Frontal cortex (tissue), 4 donors: ENCODE measurements at places on chromosomes 2 and 18.

DNA sequence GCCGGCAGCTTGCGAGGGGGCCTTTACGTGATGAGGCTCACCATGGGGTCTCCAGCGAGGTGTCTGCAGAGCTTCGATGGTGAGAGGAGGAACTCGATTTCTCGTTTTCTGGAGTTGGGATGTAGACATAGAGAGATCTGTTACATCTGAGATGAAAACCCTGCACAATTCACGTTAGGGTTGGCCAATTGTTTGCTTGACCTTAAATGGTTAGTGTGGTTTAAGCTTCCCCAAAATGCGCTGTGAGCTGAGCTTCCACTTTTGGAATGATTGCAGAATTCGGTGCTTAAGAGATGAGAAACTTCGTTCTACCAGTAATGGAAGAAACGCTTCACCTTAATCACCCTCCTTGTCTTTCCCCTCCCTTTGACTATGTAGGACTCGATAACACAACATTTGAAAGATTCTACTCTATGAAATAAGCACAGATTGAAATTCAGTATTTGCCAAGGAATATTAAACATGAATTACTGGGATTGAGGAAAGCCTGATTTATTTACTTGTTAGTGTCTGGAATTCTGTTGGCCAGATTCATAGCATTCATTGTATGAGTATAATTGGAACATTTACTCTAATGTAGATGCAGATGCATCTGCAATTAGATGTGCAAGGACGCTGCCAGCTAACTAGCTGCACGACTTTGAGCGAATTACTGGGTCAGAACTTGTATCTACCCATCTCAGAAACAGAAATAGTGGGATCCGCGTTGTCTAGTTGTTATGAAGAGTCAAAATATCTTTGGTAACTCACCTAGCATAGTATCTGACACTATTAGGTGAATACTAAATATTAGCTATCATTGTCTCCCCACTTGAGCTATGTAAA lies 1.6 kb upstream of the KLF7 start:
- peak; percentile 16 for DNase-seq

DNA sequence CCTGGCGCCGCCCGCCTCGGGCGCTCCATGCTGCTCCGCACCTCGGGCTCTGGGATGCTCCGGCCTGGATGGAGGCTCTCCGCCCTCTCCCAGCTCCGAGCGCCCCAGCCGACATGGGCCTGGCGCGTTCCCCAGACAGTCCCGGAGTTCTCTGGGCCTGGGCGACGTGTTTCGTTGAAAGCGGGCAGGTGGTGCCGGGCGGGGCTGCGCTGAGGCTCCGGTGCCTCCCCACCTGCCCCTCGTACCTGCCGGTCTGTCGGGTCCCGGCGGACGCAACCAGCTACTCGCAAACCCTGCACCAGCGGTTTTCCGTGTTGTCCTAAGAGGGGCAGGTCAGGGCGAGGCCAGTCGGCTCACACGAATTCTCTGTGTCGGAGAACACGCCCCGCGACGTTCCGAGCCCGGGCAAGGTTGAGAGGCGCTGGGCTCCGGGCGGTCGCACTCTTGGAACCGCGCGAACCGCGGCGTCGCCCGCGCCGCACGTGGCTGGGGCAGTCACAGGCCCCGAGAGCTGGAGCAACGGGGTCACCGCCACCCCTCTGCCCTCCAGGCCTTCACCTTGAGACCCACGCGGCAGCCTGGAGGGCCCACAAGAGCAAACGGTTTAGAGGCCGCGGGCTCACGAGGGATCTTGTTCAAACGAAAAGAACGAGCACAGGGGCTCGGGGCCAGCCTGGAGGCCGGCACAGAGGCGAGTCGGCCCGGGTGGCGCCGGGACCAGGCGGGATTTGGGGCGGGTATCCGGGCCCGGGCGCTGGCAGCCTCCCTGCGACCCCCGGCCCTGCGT lies 4.2 kb upstream of the SIX2 start:
- DNase-seq, result peak; percentile 28

GRCh38 chr2:172311921-172312345 lies 115.5 kb upstream of the ITGA6 start:
- DNase-seq, result no peak

- no peak for DNase-seq
Observed at GRCh38 chr2:133163111-133163510, 405.2 kb downstream of the NCKAP5 start.

DNA sequence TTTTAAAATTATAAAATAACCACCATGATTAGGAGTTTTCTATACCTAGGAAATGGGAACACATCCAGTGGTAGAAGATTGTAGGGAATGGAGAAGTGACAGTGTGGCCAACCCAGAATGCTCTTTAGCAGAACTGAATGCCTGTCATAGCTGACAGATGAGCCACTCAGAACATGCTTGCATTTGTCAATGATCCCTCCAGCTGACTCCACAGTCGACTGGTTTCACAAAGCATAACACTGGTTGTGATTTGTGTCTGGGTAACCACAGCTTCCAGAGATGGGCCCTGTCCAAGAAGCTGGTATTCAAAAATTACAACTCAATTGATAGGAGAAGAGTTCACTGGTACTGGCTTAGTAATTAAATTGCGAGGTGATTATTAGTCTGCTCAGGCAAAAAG lies 9.0 kb upstream of the CTIF start:
- DNase-seq, result no peak

DNA sequence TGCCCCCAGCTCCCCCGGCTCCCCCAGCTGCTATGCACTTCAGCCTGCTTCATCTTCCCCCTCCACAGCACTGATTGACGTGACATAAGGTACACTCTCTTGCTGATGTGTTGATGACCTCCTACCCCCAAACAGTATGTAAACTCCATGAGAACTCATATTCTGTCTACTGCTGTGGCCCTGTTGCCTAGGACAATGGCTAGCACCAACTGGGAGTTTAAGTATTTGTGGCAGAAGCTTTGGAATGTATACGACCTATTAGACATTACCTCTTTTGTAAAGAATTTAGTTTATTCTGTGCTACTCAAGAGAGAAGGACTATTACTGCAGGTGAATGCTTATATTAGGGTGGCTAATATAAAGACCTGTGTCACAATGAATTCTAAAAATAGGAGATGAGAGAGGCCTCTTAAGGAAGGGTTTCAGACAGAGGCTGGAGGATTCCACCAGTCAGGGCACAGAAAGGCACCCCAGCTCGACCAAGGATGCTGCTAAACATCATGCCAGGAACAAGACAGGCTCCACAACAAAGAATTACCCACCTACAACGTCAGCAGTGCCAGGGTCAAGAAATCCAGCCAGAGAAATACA lies 60.6 kb downstream of the CABYR start:
- no peak for DNase-seq

DNA sequence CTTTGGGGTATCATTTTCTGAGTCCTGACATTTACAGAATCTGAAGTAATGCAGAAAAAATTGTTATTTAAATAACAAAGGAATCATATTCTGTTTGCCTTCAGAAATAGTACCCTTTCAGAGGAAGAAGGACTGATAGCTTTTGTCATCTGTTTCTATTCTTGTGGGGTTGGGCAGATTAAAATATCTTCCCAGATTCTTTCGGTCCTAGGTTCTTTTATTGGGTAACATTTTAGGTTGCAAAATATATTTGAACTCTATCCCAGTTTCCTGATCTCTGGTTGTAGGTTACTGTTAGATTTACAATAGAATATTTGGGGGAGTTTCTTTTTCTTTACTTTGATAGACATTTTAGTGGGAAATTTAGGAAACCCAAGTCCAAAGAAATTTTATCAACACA lies 550.5 kb downstream of the SPAG16 start:
- no peak for DNase-seq

DNA sequence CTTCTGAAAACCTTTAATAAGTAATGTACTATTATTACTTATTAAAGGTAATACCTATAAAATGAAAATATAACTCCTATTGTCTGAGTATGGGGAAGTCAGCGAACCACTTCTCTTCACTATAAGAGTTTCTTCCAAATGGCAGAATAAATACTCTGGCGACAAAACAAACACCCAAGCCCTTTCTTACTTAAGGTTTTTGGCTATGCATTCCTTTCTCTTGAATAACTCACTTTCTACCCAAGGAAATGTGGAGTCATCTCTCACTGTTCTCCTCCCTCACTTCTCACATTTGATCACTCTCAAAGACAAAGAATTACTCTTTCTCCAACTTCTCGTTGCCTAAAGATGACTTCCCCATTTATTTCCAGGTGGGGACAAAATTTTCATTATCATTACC lies 816.8 kb upstream of the CRIM1 start:
- no peak for DNase-seq

DNA sequence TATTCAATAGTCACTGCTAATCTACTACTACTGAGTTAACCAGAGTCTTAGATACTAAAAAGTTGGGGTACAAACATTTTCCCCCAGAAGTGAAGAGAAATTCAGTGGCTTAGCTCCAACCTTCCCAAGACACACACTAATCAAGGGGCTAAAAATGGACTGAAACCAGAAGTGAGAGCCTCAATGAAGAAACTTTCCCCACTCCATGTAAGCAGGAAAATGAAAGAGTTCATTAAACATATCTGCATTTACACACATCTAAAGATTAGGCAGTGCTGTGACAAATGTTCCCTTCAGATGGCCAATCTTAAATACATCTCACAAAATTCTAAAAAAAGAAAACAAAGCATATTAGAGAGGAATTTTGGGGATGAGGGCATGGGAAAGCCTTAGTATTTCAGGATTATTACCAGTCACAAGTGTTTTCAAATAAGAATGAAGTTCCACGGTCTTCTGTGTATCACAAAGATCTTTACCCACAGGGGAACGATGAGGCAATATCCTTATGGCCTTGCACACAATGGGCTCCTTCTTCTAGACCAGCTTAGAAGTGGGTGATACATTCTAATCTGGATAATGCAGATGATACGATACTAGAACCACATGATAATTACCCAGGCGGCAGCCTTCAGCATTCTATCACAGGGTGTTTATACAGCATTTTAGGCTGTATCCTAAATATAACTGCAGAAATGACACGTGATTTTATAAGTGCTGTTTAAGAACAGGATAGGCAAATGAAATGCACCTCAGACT lies 17.1 kb downstream of the ANKRD44 start:
- DNase-seq, result no peak

GRCh38 chr2:27025861-27026851 lies 6.6 kb upstream of the TMEM214 start:
- no peak for DNase-seq

- DNase-seq, result no peak
Observed at GRCh38 chr2:126085011-126085795, 570.8 kb upstream of the GYPC start.

GRCh38 chr18:7870855-7871254 lies 303.7 kb downstream of the PTPRM start:
- DNase-seq, result no peak

- DNase-seq, result no peak
Observed at GRCh38 chr2:226782092-226782713, 17.4 kb downstream of the IRS1 start.

GRCh38 chr18:40152859-40153258 lies 1802.2 kb upstream of the PIK3C3 start:
- DNase-seq, result no peak

DNA sequence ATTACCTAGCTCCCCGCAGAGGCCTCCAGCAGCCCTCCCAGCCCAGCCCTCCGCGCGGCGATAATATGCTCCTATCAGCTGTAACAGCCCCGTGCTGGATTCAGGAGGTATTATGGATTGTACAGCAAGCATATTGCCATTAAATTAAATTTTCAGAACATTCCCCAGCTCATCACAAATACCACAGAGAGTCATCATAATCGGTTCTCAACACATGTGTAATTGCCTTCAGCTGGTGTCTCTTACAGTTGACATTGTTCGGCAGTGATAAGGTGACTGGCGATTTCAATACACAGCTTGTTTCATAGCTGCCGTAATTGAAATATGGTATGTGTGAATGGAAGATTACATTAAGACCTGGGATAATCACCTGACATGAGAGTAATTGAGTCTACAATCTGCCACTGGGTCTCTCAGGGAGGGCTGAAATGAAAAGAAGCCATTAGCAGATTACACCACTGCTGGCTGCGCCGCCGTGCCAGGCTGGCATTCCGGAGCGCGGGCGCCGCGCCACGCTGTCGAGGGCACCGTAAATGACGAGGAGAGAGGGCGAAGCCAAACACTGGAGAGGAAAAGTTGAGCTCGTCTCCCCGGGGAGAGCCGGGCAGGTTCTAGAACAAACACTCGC lies 549.4 kb upstream of the SALL3 start:
- DNase-seq, result no peak

- DNase-seq, result peak; percentile 11
Observed at GRCh38 chr18:36130039-36130831, 536 bp downstream of the ELP2 start.

GRCh38 chr2:172230332-172230888 lies 127.7 kb upstream of the DLX2 start:
- no peak for DNase-seq

GRCh38 chr2:75598589-75599155 lies 37.9 kb upstream of the EVA1A start:
- DNase-seq, result no peak

DNA sequence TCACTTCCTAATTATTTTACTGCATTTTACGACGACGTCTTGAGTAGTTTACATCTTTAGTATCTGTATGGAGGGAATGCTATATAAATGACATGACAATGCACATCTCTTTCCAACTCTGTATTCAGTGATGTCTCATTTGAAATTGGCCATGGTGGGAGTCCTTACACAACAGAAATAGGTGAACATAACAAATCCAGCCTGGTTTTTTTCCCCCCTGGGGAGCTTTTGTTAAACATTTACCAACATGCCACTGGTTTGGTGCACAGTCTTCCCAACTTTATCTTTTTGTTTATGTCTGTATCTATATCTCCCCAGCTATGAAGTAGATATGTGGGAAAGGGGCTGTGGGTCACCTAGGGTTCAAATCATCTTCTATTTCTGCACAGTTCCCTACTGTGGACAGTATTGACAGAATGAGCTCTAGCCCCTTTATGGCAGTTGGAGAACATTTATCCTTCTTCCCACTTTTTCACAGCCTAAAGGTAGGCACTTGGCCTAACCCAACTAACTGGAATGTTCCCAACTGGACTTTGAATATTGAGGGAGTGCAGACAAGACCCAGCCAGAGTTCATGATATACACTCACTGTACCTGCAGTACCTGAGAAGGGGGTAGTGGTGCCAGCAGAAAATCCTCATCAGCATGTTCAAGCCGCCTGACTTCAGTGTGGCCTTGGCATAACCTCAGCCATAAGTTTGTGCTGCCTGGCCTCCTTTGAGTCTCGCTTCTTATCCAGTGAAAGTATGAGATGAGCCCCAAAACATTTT lies 5.7 kb upstream of the RTKN start:
- no peak for DNase-seq

GRCh38 chr2:83470928-83471327 lies 988.2 kb downstream of the SUCLG1 start:
- no peak for DNase-seq

DNA sequence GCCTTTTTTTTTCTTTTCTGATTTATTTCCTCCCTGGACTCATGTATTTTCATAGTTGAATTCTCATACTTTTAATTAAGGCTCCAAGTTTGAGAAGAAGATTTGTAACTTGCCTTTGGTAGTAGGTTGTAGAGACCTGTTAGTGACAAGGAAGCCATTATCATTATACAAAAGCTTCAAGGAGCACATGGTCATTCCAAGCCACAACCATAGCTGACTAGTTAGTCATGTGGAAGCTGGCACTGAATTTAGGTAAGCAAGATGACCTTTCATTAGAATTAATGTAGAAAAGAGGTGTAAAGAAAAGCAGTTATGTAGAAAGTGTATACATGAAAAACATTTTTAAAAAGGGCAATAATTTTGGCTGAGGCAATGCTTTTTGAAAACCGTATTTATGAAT lies 89.7 kb downstream of the LRP1B start:
- DNase-seq, result no peak
